Right atrium auricular region (tissue), 2 donors: ENCODE measurements at places on chromosomes 3 and 15. TPM values are rescaled to one million over a fixed set of nuclear protein-coding genes. Genes with fewer than 3 reads are reported as not detected.

DAZL gene
- total RNA-seq: not detected

EPB42 gene
- total RNA-seq: 1.1 TPM

HRG gene
- total RNA-seq: not detected

GREM1 gene
- total RNA-seq: 0.43 TPM

TRIM42 gene
- not detected for total RNA-seq

MESP2 gene
- total RNA-seq: not detected

FOXB1 gene
- not detected for total RNA-seq

ALCAM gene
- total RNA-seq: 3.3 TPM

PDZRN3 gene
- total RNA-seq: 87.4 TPM

GRM2 gene
- total RNA-seq: 0.19 TPM

- H3K4me3 ChIP-seq: no peak overlapping the region
- peaks cover 18% of the 10 kb centered on the region for H3K4me1 ChIP-seq
- DNase-seq: no peak
- H3K27me3 ChIP-seq: no peaks in the 10 kb centered on the region
- H3K27ac ChIP-seq: peak overlapping the region; percentile 83
These were observed 871.0 kb downstream of the OTOL1 start for GRCh38 chr3:162367429-162368260.

DNA sequence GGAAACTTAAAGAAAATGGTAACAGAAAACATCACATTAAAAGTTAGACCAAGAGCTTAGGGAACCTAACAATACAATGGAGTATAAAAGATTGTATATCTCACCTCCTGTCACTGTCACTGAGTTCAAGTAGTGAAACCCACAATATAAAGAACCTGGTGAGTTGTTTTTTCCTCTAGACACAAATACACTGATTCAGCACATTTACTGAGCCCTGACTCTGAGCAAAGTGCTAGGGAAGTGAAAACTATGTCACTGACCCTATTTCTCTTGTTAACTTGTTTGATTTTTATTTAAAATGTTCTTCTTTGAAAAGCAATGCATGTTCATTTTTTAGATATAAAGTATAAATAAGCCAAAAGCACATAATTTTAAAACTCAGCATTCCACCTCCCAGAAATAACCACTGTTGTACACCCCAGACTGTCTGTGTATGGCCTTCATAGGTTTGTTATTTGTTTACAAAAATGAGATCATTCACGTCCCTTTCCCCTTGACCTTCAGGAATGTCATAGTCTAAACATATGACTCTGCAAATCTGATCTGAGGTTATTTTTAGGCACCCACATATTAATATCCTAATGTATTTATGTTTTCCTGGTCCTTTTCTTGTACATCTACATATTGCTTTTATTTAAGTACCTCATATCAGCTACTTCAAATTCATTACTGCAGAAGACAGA lies 69.2 kb upstream of the CSTA start:
- H3K4me1 ChIP-seq: no peaks in the 10 kb centered on the region
- H3K4me3 ChIP-seq: no peak overlapping the region
- no peak overlapping the region for H3K27ac ChIP-seq

DNA sequence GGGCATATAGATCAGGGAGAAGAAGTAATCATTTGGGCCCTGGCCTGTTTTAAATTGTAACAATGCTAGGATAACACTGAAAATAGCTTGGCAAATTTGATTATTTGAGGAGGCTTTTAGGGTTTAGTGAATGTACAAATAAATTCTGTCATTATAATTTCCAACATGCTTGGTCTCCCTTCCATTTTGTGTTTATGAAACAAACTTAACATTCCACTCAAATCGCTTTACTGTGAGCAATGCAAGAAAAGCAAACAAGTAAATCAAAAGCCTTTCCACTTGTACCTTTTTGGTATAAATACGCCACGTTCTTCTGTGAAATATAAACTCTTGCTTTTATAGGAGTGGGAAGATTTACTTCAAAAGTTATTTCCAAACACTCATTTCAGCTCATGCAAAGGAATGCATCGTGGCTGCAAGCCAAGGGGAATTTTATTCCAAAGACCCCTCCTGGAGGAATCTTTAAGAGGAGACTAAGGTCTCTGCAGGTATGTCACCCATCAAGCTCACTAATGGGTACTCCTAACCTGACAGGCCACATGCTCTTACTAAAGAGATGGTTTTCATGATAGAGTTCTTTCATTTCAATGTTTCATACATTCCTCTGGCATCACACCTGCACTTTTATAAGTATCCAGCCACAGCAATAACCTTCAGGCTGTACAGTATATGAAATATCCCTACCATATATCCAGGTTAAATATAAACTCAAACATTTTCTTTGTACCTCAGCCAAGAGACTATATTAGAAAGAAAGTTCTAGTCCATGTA lies 115.2 kb downstream of the P3H2 start:
- no peaks in the 10 kb centered on the region for H3K27me3 ChIP-seq
- H3K36me3 ChIP-seq: no peaks in the 10 kb centered on the region
- no peak overlapping the region for H3K27ac ChIP-seq
- H3K4me1 ChIP-seq: no peaks in the 10 kb centered on the region
- no peak for DNase-seq

DNA sequence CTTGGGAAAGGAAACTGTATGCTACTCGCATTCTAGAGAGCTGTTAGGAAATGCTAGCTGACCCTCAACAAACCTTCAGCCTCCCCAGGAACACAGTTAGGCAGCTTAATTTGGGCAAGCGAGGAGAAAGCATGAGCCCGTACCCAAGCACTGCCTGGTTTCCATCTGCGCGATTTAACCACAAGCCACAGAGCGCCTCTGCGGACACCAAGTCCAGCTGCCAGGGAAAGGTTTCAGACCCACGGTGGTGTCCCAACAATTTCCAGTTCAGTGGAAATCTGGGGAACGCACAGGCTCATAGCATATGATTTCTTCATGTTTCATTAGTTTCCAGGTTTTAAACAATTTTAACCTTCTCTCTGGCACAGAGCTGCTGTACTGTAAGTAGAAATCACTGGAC lies 617.6 kb downstream of the FHIT start:
- H3K27me3 ChIP-seq: no peaks in the 10 kb centered on the region
- no peak overlapping the region for H3K27ac ChIP-seq

DNA sequence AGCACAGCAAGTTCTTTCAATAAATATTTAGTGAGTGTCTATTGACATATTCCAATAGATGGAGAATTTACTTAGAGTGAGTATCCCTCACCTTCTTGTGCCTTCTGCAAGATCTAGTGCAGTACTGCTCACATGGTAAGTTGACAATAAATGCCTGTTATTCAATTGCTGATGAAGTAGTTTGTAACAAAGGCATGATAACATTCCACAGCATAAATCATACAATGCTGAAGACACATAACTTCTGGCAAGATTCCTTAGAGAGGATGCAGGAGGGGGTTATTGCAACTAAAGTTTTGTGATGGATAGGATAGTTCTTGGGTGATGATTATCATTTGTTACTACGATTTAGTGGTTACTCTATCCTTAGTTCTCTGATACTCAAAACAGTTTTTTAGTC lies 112.2 kb upstream of the RBMS3 start:
- no peaks in the 10 kb centered on the region for H3K36me3 ChIP-seq
- DNase-seq: no peak
- no peaks in the 10 kb centered on the region for H3K27me3 ChIP-seq

DNA sequence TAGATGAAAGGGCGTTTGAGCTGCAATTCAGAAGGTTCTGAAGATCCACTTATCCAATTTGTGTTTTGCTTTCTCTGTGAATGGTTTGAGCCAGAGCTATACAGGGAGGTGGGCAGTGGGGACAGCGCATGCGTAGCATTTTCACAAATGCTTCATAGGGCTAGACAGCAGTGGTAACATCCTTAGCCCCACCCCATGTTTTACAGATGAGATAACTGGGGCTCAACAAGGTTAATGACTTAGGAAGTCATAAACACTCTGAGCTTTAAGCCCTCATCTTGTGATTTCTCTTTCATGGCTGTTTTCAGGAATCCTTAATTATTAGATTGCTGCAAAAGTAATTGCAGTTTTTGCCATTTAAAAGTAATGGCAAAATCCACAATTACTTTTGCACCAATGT lies 408.7 kb downstream of the IL5RA start:
- H3K27ac ChIP-seq: no peak overlapping the region
- no peak overlapping the region for H3K4me3 ChIP-seq
- H3K4me1 ChIP-seq: no peaks in the 10 kb centered on the region
- no peak for DNase-seq
- no peaks in the 10 kb centered on the region for H3K36me3 ChIP-seq

DNA sequence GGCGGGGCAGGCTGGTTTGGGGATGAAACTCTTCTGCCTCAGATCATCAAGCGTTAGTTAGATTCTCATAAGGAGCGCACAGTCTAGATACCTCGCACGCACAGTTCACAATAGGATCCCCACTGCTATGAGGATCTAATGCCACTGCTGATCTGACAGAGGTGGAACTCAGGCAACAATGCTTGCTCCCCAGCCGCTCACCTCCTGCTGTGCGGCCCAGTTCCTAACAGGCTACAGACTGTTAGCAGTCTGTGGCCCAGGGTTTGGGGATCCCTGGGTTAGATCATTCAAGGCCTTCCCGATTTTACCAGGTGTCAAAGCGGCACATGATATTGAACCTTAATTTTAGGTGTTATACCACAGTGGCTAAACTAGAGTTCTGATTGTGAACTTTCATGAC lies 232.8 kb downstream of the UBE2E2 start:
- H3K4me1 ChIP-seq: peaks cover 4% of the 10 kb centered on the region
- H3K4me3 ChIP-seq: no peak overlapping the region
- H3K27ac ChIP-seq: no peak overlapping the region
- no peaks in the 10 kb centered on the region for H3K27me3 ChIP-seq
- no peak for DNase-seq

- no peaks in the 10 kb centered on the region for H3K4me1 ChIP-seq
- no peak for DNase-seq
- H3K36me3 ChIP-seq: no peaks in the 10 kb centered on the region
These were observed 192.1 kb downstream of the RORA start for GRCh38 chr15:61037031-61037430.

GRCh38 chr3:98712726-98713125 lies 50.4 kb upstream of the ST3GAL6 start:
- H3K4me1 ChIP-seq: no peaks in the 10 kb centered on the region
- no peaks in the 10 kb centered on the region for H3K36me3 ChIP-seq
- H3K4me3 ChIP-seq: no peak overlapping the region
- H3K27ac ChIP-seq: no peak overlapping the region
- no peak for DNase-seq

DNA sequence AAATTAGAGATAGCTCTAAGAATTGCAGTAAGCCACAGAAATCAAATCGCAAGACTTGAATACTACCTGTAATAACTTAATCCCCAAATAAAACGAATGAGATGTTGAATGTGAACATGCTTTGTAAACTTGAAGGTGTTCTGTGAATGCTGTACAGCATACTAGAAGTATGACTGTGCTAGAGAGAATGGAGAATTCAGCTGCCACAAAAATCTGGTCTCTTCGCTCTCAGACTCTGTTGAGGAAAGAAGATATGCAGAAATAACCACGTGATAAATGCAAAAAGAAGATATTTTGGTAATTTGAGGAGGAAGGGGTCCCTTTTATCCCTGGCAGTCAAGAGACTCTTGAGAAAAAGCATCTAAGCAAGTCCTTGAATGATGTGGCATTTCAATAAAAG lies 37.3 kb downstream of the ZBTB38 start:
- peaks cover 31% of the 10 kb centered on the region for H3K36me3 ChIP-seq
- no peak for DNase-seq

GRCh38 chr3:107929088-107929487 lies 161.7 kb downstream of the CD47 start:
- no peaks in the 10 kb centered on the region for H3K27me3 ChIP-seq
- H3K4me3 ChIP-seq: no peak overlapping the region
- no peak overlapping the region for H3K27ac ChIP-seq
- DNase-seq: no peak
- no peaks in the 10 kb centered on the region for H3K36me3 ChIP-seq

DNA sequence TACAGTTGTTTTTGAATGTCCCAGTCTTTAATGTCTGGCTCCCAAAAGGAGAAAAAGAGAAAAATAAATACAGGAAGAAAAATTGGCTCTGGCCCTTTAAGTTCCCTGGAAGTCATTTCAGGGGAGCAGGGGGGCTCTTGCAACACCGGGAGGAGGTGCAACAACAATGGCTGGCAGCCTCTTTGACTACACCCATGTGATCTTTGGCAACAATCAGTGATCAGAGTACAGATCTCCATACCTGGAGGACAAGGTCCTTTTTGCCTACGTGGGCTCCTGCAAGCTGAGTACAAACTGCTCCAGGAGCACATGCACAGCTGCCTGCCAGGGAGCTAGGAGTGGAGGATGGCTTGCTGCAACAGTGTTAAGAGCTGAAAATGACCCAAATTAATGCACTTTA lies 63.9 kb downstream of the GLCE start:
- H3K4me3 ChIP-seq: no peak overlapping the region
- H3K27ac ChIP-seq: no peak overlapping the region
- no peaks in the 10 kb centered on the region for H3K27me3 ChIP-seq
- no peaks in the 10 kb centered on the region for H3K4me1 ChIP-seq

GRCh38 chr3:100833483-100833882 lies 124.2 kb downstream of the TFG start:
- H3K4me3 ChIP-seq: no peak overlapping the region
- no peak for DNase-seq
- no peaks in the 10 kb centered on the region for H3K36me3 ChIP-seq
- no peaks in the 10 kb centered on the region for H3K27me3 ChIP-seq
- H3K27ac ChIP-seq: no peak overlapping the region

GRCh38 chr15:91694131-91694830 lies 159.2 kb upstream of the SLCO3A1 start:
- no peaks in the 10 kb centered on the region for H3K4me1 ChIP-seq
- H3K4me3 ChIP-seq: peak overlapping the region; percentile 14
- peak; percentile 76 for DNase-seq
- no peaks in the 10 kb centered on the region for H3K36me3 ChIP-seq

DNA sequence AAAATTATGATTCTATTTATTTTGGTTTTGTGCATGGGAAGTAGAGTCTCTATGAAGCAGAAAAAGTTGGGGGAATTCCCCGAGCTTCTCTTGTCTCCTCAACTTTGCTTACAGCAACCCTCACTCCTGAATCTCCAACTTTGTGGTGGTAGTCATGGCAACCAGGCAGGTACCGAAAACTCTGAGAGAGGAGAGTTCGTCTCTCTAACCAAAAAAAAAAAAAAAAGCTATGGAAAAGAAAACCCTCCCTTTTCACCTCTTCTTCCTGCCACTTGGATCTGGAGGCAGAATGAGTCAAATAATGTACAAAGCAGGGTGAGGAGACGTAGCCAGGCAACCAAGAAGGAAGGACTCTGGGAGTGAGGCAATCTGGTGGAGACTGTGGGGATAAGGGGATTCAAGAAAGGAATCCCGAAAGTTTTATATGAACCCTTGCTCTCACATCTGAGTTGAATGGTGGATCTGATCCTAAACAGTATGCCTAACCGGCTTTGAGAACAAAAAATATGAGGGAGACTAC lies 108.1 kb downstream of the PLOD2 start:
- DNase-seq: no peak
- no peaks in the 10 kb centered on the region for H3K4me1 ChIP-seq
- no peak overlapping the region for H3K4me3 ChIP-seq
- H3K27me3 ChIP-seq: no peaks in the 10 kb centered on the region
- no peaks in the 10 kb centered on the region for H3K36me3 ChIP-seq
- no peak overlapping the region for H3K27ac ChIP-seq
